HepG2 (cell line): ENCODE measurements at places on chromosomes 7 and 10. TPM values are rescaled to one million over a fixed set of nuclear protein-coding genes. Genes with fewer than 3 reads are reported as not detected.
A peak's percentile ranks its signal among the peaks of the same experiment; 100 is the strongest.

- 0 out of 3 replicates have a peak, but pooled peaks cover 3% of the 10 kb centered on the region for H3K36me3 ChIP-seq
- no peaks in the 10 kb centered on the region for H3K27me3 ChIP-seq
- peak overlapping the region; percentile 75 for H3K27ac ChIP-seq
- DNase-seq: no peak
- peak overlapping the region; percentile 98 for H3K4me3 ChIP-seq
- H3K4me1 ChIP-seq: peaks cover 81% of the 10 kb centered on the region
Observed at GRCh38 chr7:2632733-2633537, 1.1 kb downstream of the TTYH3 start.

DNA sequence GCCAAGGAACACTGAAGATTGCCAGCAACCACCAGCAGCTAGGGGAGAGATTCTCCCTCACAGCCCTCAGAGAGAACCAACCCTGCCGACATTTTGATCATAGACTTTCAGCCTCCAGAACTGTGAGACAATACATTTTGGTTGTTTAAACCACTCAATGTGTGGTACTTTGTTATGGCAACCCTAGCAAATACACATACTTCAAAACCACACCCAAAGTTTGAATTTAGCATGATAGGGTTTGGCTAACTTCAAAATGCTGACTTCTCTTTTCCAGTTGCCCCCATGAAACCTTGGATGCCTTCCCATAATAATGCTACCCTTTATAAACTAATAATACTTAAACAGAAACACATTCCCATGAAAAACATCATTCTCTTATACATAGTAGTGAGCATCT is 149.8 kb downstream of the DGKI start:
- H3K4me1 ChIP-seq: peaks cover 20% of the 10 kb centered on the region
- no peak overlapping the region for H3K4me3 ChIP-seq
- H3K27ac ChIP-seq: no peak overlapping the region
- peaks cover 39% of the 10 kb centered on the region for H3K27me3 ChIP-seq
- DNase-seq: no peak
- H3K36me3 ChIP-seq: no peaks in the 10 kb centered on the region

Gene TMEM270
- total RNA-seq: not detected in 2 replicates

- no peak for DNase-seq
- no peak overlapping the region for H3K4me3 ChIP-seq
- H3K27ac ChIP-seq: no peak overlapping the region
- no peaks in the 10 kb centered on the region for H3K4me1 ChIP-seq
- no peaks in the 10 kb centered on the region for H3K36me3 ChIP-seq
Observed at GRCh38 chr7:123819001-123819400, 26.0 kb upstream of the HYAL4 start.

DNA sequence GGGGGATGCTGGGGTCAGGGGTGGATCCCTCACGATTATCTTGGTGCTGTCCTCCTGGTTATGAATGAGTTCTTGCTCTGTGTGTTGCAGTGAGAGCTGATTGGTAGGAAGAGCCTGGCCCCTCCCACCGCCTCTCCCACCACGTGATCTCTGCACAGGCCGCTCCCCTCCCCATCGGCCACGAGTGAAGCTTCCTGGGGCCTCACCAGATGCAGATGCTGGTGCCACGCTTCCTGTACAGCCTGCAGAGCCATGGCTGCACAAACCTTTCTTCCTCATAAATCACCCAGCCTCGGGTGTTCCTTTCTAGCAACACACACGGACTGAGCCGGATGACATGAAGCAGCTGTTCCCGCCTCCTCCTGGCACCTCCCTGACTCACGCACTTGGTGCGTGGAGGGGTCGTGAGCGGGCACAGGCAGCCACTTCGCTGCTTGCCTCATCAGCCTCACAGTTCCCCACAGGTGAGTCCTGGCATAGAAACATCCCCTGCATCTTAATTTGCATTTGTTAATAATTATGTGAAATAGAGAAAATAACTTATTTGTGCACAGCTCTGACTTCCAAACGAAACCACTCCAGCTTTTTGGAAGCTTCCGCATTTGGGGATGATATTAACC is 210.8 kb downstream of the ADARB2 start:
- H3K27ac ChIP-seq: no peak overlapping the region
- H3K36me3 ChIP-seq: no peaks in the 10 kb centered on the region
- peaks cover 4% of the 10 kb centered on the region; the same call in 1 of the 2 replicates for H3K27me3 ChIP-seq
- no peak for DNase-seq
- no peaks in the 10 kb centered on the region for H3K4me1 ChIP-seq

Gene DYNC1I1
- total RNA-seq: 0.08 TPM in 1 of 2 replicates, not detected in the other

DNA sequence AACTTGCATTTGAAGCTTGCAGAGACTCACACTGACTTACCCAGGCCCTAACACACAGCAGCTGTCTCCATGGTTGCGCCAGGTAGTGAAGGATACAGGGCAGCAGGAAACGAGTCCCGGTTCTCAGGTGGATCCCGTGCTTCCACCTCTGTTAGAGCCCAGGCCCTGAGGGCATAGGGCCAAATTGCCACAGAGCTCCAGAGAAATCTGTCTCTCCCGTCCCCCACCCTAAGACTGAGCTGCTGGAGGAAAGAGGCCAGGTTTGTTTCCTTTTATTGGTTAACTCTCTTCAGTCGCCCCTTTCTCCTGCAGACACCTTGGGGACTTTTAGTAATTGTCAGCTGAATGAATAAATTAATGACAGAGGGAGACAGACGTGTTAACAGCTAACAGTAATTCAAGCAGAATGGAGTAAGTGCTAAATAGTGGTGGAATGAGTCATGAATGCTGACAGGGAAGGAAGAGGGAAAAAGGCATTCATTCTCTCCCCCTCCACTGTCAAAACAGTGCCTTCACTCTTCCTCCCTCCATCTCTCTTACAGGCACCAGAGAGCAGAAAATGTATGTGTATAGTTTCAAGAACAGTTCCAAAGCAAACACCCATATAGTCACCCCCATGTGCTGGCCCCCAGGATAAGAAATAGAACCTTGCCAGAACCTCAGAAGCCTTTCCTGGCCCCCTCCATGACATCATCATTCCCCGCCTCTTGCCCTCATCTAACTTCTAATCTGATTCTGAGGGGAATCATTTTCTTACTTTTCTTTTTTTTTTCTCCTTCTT is 16.8 kb upstream of the DLG5 start:
- peaks cover 81% of the 10 kb centered on the region for H3K4me1 ChIP-seq
- peak; percentile 42 for DNase-seq
- H3K27me3 ChIP-seq: no peaks in the 10 kb centered on the region; the same call in 2 of the 3 replicates

DNA sequence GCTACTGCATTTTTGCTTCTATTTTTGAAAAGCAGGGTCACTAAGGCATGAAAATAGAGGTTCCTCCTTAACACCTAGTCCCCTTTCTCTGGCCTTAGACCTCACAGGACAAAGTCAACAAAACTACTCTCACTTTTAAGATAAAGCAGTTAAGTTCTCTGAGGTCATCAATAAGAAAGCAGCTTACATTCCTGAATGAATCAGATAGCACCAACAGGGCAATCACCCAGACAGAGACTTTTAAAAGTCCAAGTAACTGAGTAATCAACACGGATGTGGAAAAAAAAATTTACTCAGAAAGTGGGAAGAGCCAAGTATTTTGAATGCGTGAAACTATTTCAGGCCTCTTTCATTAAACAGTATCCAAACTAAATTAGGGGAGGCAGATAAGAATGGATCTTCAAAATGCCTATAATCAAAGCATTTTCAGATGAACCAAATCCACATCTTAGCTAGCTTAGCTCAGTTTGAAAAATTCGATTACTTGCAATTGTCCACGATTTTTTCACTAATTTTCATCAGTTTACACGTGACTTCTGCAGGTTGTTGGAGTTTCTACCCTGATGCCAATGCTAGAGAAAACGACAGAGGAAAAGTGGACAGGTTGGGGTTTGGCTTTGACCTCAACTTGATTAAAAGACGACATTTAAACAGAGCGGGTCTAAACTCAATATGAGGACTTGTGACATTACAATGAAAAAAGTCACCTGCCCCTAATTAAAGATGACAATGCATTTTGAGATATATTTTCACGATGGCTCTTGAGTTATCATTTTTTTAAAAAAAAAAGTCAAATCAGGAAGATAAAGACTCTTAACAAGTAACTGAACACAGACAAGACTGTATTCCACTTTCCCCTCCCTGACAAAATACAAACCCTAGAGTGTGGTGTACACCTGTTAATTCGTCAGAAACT is 1.6 kb downstream of the BEND7 start:
- H3K27me3 ChIP-seq: no peaks in the 10 kb centered on the region
- H3K4me3 ChIP-seq: peak overlapping the region; percentile 86
- peaks cover 26% of the 10 kb centered on the region for H3K4me1 ChIP-seq
- DNase-seq: peak; percentile 53
- peaks cover 18% of the 10 kb centered on the region; the same call in 2 of the 3 replicates for H3K36me3 ChIP-seq
- H3K27ac ChIP-seq: peak overlapping the region; percentile 65

Gene ANKRD30A
- not detected in 2 replicates for total RNA-seq

Gene RARRES2
- 94.6 and 172 TPM in 2 replicates for total RNA-seq

GRCh38 chr7:6078548-6078947 is 47.4 kb downstream of the ANKRD61 start:
- DNase-seq: no peak
- no peak overlapping the region for H3K27ac ChIP-seq
- H3K36me3 ChIP-seq: no peaks in the 10 kb centered on the region
- H3K27me3 ChIP-seq: no peaks in the 10 kb centered on the region; the same call in 2 of the 3 replicates

Gene C10orf62
- total RNA-seq: 0.28 and 1.6 TPM in 2 replicates

GRCh38 chr7:100568176-100568895 is 5.4 kb downstream of the SAP25 start:
- H3K36me3 ChIP-seq: peaks cover 24% of the 10 kb centered on the region
- no peaks in the 10 kb centered on the region for H3K27me3 ChIP-seq
- DNase-seq: peak; percentile 93

Gene ASAH2
- 8.9 and 16.0 TPM in 2 replicates for total RNA-seq
